Bone marrow (tissue), 2 donors: ENCODE measurements at places on chromosomes 11 and 22.

- DNase-seq: no peak
These were observed 109.9 kb downstream of the EMSY start for GRCh38 chr11:76554767-76555166.

DNA sequence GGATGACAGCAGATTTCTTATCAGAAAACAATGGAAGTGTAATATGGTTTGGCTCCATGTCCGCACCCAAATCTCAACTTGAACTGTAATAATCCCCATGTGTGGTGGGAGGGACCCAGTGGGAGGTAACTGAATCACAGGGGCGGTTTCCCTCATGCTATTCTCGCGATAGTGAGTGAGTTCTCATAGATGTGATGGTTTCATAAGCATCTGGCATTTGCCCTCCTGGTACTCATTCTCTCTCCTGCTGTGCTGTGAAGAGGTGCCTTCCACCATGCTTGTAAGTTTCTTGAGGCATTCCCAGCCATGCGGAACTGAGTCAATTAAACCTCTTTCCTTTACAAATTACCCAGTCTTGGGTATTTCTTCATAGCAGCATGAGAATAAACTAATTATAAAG is 81.0 kb upstream of the SCUBE2 start:
- no peak for DNase-seq

- DNase-seq: no peak
These were observed 308.3 kb upstream of the NCAM1 start for GRCh38 chr11:112652786-112653390.

- no peak for DNase-seq
These were observed 726.7 kb downstream of the METTL15 start for GRCh38 chr11:28834877-28835276.

GRCh38 chr11:102419181-102419580 is 33.4 kb downstream of the TMEM123 start:
- no peak for DNase-seq

DNA sequence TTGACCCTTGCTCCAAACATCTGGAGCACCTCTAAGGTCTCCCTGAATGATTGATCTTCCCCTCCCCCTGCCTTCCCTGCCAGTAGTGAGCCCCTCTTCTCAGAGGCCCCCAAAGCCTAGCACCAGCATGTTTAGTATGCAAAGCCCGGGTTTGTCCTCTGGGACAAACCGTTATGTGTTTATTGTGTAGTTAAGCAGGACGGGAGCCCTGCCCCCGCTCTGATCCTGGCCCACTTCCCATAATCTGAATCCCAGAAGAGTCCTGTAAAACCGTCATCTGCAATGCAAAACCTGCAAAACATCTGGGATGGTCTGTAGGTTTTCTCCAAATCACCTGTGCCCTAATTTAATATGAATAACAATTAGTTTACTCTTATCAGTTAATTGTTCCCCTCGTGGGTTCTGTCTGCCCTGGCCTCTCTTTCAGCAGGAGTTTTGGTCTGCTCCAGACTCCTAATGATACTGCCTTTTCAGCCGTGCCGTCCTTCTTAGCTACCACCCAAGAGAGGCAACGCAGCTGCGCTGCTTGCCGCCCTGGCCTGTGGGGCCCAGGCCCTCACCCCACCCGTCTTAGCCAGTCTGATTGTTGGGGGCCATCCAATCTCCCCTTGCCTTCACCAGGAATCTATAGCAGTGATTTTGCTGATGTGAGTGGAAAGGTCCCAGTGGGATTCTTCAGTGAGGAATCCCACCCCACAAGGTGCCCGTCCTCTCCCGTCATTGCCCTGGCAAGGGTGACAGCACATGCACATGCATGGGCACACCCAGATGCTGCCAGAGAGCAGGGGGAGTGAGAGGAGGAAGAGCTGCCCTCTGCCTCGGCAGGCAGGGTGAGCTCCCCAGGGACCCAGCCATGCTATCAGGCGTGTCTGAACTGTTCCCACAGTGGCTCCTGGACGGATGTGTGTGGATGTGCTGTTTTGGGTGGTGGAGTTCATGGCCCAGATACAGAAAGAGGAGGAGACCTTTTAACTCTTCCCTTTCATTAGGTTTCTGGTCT is 3.0 kb upstream of the B3GAT1 start:
- no peak for DNase-seq

- no peak for DNase-seq
These were observed 75.4 kb downstream of the CCDC81 start for GRCh38 chr11:86449993-86450629.

- peak; percentile 19 for DNase-seq
These were observed 874 bp downstream of the ZFTA start for GRCh38 chr11:63767565-63768236.

GRCh38 chr11:15334766-15335165 is 220.0 kb downstream of the INSC start:
- DNase-seq: no peak

GRCh38 chr11:117663414-117663813 is 133.6 kb downstream of the DSCAML1 start:
- DNase-seq: no peak

DNA sequence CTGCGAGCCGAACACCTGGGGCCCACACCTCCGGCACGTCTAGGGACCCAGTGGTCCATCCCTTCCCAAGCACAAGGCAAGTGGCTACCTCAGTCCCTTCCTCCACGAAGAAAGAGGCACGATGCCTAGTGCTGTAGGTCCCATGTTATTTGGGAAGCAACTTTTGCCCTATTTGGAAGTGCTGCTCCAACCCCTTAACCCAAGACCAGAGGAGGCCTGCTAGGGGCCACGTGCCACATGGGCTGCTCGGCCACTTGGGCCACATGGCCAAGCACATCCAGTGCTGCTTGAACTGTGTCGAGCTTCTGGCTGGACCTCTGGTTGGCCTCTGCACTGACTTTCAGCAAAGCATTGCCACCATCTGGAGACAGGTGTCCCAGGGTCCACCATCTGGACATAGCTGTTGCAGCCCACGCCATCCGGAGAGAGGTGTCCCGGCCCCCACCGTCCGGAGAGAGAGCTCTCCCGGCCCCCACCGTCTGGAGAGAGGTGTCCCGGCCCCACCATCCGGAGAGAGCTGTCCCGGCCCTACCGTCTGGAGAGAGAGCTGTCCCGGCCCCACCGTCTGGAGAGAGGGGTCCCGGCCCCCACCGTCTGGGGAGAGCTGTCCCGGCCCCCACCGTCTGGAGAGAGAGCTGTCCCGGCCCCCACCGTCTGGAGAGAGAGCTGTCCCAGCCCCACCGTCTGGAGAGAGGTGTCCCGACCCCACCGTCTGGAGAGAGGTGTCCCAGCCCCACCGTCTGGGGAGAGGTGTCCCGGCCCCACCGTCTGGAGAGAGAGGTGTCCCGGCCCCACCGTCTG is 6.5 kb upstream of the B4GALNT4 start:
- no peak for DNase-seq

DNA sequence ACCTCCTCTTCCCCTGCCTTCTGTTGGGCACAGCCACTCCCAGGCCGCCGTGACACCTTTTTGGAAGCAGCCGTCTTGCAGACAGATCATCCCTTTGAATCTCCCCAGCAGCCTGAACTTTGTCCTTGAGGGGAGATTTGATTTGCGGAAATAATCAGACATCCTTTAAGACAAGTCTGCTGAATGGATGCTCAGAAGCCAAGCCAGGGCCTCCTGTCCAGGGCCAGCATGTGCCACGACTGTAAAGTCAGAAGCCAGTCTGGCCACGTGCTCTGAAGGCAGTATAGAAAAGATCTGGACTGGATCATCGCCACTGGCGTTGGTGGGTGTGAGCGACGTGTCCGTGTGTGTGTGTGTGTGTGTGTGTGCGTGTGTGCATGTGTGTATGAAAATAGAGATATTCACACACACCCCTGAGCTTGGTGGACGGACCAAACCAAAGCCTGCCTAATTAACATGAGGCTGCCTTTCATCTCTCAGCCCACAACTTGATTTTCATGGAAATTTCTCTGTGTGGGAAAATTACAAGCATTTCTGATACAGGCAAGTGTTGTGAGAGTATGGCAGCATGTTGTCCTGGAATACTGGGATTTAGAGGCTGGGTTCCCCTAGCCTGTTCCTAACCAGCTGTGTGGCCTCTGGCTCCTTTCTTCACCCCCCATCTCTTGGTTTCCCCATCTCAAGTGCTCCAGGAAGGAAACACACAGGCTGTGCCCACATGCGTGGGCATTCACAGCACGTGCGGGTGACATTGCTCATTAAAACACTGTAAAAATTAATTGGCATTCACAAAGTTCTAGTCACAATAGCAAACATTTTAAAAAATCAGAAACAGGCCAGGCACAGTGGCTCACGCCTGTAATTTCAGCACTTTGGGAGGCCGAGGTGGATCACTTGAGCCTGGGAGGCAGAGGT is 61.8 kb upstream of the WNT7B start:
- DNase-seq: no peak

DNA sequence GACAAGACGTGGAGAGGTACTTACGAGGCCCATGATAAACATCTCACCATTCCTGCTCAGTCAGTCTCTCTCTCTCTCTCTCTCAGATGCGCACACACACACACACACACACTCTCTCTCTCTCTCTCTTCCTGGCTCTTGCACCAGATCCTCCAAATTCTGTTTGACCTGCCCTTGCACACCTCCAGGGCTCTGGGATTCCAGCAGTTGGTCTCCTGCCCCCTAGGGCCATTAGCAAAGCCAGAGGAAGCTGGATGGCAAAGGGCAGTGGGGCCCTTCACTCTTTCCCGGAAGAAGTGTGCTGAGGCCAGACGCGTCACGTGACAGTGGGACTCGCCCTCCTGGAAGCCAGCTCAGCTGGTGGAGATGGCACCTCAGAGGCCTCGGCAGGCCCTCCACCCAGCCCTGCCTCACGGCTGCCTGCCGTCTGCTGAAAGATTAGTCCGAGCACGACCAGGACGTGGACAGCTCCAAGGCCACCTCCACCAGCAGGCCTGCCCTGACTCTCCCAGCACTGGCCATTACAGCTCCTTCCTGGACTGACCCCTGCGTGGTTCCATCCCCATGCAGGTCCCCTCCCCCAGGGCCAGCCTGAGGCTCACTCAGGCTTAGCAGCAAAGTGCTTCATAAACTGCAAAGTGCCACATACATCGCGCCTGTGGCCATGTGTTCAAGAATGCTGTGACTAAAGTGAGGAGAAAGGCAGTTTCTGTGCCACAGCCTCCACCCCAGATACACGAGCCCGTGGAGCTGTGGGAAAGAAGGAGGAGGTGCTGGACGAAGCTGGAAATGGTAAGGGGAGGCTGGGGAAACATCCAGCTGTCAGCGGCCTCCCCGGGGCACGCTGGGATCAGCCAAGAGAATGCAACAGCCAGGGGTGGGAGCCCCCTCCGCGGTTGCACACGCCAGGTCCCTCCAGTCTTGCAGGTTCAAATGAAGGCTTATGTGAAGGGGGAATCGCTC is 3.7 kb downstream of the PDGFB start:
- no peak for DNase-seq

GRCh38 chr11:82024760-82025159 is 708.9 kb downstream of the FAM181B start:
- no peak for DNase-seq

DNA sequence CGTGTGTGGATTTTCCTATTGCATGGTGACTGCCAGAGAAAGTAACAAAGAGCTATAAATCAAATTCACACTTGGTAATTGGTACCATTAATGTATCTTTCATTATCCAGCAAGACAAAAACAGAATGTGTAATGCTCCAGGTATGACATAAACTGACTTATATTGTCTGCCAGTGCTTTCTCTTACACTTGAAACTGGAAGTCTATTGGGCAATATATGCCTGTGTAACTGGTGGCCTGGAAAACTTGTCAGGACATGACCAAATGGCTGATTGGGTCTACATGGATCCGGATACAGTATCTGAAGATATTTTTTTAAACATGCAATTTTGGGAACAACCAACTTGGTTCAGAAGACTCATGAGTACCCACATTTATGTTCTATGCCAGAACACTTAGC is 174.6 kb upstream of the ARHGAP42 start:
- no peak for DNase-seq

- DNase-seq: no peak
These were observed 17.0 kb downstream of the LAYN start for GRCh38 chr11:111557425-111558111.

GRCh38 chr11:77604281-77604680 is 14.5 kb downstream of the AQP11 start:
- DNase-seq: no peak

- no peak for DNase-seq
These were observed 193.4 kb downstream of the ST3GAL4 start for GRCh38 chr11:126548581-126549550.

GRCh38 chr11:35852056-35852455 is 91.8 kb upstream of the LDLRAD3 start:
- DNase-seq: no peak

DNA sequence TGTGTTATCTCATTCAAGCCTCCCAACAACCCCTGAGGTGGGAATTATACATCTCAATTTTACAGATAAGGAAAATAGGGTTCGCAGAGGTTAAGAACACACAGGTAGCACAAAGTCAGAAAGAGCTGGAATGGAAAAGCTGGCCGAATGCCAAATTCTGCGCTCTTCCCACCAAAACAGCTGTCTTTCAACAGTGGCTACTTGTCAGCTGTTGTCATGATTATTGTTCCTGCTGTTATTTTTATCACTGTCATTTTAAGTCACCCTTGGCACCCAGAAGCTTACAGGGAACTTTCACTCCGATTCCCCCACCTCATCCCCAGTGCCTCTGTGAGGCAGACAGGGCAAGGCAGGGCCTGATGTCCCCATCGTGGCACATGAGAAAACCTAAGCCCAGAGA is 74.5 kb upstream of the CSNK2A3 start:
- no peak for DNase-seq

GRCh38 chr11:11581481-11581880 is 40.3 kb downstream of the GALNT18 start:
- DNase-seq: no peak

- no peak for DNase-seq
These were observed 1.5 kb downstream of the IL17RA start for GRCh38 chr22:17086296-17086695.

- DNase-seq: peak; percentile 46
These were observed 8.0 kb downstream of the MOB2 start for GRCh38 chr11:1478544-1478943.

- DNase-seq: no peak
These were observed 679 bp downstream of the B4GAT1 start for GRCh38 chr11:66346476-66347424.

- DNase-seq: no peak
These were observed 5.4 kb downstream of the BSX start for GRCh38 chr11:122976061-122976733.
